ENCODE measurements at places on chromosomes 5 and 9.

DNA sequence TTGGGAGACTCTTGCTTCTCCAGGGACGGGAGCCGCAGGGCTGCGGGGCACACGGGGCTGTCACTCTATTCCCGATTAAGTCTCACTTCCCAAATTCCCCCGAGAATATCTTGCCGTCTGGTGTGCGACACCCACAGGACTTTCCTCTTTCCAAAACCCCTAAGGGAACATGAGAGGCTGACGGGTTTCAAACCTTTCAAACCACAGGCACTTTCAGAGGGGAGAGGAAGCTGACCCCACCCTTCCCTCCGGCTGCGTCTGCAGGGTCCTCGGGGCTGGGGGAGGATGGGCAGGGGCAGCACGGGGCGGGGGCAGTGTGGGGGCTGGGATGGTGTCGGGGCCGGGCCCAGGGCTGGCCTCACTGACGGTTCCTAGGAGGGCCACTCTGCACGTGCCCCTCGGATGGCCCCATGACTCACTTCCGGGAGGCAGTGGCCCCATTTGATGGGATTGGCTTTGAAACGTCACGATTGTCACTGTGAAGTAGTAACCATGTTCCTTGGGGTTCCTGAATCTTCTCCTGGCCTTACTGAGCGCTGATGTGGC is 38.2 kb downstream of the SLC9A3 start:
- no peak for DNase-seq

DNA sequence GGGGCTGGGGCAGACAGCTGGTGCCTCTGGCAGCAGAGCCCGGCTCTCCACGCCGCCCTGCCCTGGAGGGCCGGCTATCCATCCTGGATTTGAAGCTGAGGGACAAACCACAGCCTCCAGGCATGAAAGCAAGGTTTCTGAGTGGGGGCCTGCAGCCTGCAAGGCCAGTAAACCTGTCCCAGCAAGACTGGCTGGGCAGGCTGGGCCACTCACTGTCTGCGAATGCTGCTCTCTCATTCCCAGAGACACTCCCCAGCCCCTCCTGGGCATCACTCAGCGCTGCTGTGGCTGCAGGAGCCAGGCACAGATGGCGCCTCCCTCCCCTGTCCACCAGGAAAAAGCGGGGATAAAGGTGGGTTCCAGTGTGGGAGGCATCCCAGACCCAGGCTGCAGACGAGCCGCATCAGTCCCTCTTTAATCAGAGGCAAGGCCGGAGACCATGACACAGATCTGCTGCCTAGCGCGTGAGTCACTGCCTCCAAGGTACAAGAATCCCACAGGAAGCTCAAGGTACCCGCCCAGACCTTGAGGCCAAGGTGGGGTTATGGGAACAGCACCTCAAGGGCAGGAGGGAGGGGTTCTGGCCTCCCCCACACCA is 118.0 kb downstream of the VAV2 start:
- DNase-seq, result no peak

DNA sequence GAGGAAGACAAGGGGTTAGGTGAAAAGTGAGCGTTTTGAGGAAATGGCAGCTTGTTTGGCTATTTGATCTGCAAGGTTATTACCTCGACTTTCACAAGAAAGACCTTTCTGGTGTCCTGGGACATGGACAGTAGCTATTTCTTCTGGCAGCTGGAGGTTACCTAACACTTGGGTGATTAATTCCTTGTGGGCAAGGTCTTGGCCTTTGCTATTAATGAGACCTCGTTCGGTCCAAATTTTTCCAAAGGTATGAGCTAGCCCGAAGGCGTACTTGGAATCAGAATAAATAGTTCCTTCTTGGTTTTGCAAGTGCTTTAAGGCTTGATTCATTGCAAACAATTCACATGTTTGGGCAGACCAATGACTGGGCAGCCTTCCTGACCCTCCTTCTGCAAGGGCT is 4.9 kb downstream of the GTF3C5 start:
- DNase-seq, result no peak

DNA sequence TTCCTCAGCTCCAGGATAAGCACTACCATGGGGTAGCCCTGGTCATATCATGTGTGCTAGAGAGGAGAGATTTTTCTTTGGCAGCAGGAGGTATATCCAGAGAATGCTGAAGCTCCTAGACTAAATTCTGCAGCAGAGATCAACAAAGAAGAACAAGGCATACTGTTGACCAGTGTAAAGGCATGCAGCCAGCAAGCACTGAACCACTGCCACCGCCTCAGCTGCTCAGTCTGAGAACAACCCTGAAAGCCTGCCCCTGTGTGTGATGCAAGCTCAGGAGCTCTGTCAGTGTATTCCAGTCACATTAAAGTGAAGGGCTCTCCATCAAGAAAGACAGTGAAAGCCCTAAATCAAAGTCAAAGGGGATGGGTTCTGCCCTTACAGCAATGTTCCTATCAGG is 439.5 kb upstream of the CD180 start:
- no peak for DNase-seq

DNA sequence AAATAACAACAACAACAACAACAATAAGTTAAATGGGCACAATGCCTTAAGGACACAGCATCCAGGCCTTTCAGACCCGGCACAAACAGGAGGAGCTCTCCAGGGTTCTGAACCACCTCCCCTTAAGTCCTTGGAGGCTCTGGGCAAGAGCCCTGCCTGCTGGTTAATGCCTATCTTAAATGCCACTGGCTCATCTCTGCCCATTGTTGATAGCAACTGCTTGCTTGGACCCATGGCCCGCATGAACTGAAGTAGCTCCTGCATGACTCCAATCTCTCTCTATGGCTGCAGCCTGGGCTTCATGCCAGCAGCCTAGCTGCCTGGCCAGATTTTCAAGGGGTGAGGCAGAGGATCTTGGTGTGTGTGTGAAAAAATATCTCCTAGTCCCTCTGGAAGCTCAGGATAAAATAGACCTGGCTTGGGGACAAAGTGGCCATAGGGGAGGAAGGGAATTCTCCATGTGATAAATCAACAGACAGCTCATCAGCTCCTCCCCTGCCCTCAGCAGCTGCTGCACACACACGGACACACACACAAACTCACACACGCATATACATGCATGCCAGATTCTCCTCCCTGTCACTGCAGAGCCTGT is 27.4 kb downstream of the FAM219A start:
- DNase-seq, result no peak

GRCh38 chr5:174953871-174954270 is 229.5 kb downstream of the MSX2 start:
- DNase-seq, result no peak

GRCh38 chr5:92678640-92679039 is 902.4 kb downstream of the NR2F1-AS1 start:
- no peak for DNase-seq

DNA sequence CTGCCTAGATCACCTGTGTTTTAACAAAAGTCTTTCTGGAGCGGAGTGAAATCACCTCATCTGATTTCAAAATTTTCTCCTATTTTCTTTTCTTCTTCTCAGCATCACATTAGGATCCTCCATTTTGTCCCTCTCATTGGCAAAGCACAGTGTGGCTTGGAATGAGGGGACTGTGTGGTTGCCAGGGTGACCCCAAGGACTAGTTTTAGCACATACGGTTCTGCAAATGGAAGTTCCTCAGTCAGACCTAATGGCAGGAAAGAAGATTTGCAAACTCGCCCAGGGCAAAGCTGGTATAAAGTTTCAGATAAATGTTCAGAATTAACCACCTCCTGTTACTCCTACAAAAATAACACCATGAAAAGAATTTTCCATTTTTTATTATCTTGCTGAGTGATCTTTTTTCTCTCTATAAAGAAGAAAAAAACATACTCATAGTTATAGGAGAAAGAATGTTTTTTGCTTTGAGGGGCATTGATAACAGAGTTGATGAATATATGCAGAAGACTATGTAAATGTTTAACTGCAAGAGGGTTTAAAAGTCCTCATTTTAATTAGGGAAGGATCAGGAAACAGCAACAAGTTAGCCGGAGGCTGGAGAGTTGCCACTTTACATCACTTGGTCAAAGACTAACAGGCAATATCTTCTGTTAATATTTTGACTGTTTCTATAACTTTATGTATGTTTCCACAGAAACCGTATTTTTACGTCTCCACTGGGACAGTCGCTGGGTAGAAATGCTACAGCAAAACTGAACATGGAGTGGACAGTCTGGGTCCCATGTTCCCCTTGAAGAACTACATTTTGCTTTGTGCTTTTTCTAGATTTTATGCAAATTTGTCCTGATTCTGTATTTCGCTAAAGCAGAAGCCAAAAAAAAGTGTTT is 257.8 kb downstream of the NR2F1-AS1 start:
- DNase-seq, result no peak

DNA sequence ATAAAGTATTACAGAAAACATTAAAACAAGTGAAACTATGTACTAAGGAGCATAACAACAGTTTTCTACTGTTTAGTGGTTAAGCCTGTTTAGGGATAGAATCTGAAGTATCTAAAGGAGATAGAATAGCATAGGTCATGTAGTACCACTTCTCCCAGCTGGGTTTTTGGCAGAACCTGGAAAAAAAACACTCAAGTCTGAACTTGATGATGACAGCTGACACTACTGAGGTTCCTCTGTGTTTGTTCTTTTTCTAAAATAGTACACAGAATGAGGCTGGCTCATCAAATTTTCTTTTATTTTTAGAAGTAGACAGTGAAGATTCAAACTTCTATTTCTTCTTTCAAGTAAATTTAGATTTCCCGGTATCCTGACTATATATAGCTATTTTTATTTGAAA is 203.8 kb upstream of the ACO1 start:
- no peak for DNase-seq

GRCh38 chr5:1390861-1391600 is 46.1 kb upstream of the CLPTM1L start:
- no peak for DNase-seq

- no peak for DNase-seq
Measured at GRCh38 chr9:113570106-113570505, 106.6 kb downstream of the RGS3 start.

GRCh38 chr5:139148986-139149385 is 49.2 kb downstream of the SIL1 start:
- DNase-seq, result no peak

GRCh38 chr5:95712347-95712958 is 18.7 kb upstream of the RHOBTB3 start:
- DNase-seq, result no peak

All from stimulated activated CD8-positive, alpha-beta memory T cell treated with anti-CD3 and anti-CD28 coated beads, Interleukin-7, amount 100 ng/mL, for 24 hours (primary cell).